ENCODE measurements at places on chromosomes 6 and 20.

GRCh38 chr6:169848946-169849345 is 97.5 kb downstream of the ERMARD start:
- no peak for DNase-seq

GRCh38 chr20:13009682-13010406 is 1.1 kb downstream of the SPTLC3 start:
- DNase-seq: peak; percentile 56

GRCh38 chr20:50891138-50891537 is 40.1 kb downstream of the ADNP start:
- no peak for DNase-seq

GRCh38 chr20:53658973-53659372 is 65.3 kb upstream of the ZNF217 start:
- no peak for DNase-seq

Measured in dermis blood vessel endothelial cell (primary cell).